ENCODE measurements at places on chromosomes 5 and 9.

GRCh38 chr5:76099286-76099702 lies 16.1 kb downstream of the SV2C start:
- no peak for DNase-seq

DNA sequence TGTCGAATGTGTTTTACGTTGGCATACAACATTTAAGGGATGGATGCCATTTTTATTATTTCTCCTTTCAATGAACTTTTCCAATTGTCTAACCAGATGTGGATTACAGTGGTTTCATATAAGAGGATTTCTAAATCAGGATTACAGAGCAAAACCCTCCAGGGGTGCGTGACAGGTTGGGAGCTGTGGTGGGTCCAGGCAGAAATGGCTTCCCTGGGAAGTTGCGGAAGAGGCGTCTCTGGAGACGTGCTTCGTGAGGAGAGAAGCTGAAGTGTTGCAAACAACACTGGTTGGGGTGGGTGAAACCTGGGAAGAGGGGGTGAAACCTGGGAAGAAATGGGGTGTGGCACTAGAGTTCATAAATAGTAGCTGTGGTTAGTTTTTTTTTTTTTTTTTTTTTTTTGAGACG lies 4.5 kb upstream of the RPL26L1 start:
- no peak for DNase-seq

GRCh38 chr5:135492319-135492626 lies 40.1 kb upstream of the TIFAB start:
- DNase-seq, result no peak

- DNase-seq, result no peak
These were observed 195.9 kb downstream of the RFK start for GRCh38 chr9:76198336-76198735.

- DNase-seq, result no peak
These were observed 40.2 kb downstream of the FBXW11 start for GRCh38 chr5:171966270-171966669.

DNA sequence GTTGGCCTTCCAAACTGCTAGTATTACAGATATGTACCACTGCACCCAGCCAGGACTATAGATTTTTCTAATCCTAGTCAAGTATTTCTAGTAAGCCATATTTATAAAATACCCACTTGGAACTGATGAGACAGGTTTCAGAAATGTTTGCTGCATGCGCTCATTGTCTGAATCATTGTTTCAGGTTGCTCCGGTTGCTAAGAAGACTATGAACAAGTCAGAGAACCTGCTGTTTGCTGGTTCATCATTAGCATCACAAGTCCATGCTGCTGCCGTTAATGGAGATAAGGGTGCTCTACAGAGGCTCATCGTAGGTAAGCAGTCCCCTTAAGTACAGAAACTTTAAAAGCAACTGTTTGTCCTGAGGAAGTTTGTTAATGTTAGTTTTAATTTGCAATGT lies 5.3 kb downstream of the INVS start:
- no peak for DNase-seq

DNA sequence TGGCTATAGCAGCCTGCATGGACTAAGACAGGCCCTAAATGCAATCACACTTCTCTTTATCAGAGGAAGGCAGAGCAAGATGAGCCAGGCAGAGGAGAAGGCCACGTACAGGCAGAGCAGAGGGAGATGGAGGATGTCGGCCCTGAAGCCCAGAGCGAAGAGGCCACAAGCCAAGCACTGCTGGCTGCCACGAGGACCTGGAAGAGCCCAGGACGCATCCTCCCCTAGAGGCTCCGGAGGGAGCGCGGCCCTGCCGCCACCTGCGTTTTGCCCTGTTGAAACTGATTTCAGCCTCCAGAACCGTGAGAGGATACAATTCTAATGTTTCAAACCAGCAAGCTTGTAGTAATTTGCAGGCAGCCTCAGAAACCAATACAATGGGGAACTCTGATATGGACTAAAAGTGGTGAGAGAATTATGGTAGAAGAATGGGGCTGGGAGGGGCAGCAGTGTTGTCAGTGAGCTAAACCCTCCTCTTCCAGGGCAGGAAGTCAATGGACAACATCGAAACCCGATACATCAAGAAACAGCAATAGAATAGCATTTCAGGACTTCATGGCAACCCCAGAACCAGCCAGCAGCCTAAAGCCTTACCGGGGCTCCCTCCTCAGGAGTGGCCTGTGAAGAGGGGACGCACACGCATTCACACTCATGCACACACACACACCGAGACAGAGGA lies 32.6 kb downstream of the ADAMTS2 start:
- no peak for DNase-seq

DNA sequence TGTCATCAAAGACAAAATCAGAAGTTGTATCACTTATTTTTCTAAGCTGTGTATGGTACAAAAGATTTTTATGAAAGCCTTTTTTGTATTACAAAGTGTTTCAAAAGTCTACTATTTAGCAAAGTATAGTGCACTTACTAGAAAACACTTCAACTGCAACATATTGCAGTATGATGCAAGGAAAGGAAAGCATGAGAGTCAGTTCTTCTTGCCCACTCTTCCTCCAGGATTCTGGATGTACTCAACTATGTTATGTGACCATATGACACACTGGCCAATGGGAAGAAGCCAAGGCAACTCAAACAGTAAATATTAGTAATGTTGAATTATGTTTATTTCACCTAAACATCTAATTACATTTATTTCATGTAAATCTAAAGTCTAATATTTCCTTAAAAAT lies 49.5 kb upstream of the TYRP1 start:
- no peak for DNase-seq

DNA sequence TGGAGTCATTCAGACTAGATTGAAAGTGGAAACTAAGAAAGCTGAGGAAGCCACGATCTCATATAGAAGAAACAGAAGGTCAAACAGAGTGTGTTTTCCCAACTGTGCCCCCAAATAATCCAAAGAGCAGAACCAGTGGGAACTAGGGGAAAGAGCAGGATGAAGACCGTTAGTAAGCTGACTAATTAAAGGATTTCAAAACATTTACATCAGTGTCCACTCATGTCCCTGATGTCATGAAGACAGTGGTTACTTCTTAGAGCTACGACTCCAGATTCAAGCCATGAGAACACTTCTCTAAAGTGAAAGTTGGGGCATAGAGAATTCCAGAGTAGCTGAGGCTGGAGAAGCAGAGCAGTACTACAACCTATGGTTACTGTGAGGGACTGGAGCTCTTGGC lies 119.6 kb upstream of the SLC12A2 start:
- no peak for DNase-seq

DNA sequence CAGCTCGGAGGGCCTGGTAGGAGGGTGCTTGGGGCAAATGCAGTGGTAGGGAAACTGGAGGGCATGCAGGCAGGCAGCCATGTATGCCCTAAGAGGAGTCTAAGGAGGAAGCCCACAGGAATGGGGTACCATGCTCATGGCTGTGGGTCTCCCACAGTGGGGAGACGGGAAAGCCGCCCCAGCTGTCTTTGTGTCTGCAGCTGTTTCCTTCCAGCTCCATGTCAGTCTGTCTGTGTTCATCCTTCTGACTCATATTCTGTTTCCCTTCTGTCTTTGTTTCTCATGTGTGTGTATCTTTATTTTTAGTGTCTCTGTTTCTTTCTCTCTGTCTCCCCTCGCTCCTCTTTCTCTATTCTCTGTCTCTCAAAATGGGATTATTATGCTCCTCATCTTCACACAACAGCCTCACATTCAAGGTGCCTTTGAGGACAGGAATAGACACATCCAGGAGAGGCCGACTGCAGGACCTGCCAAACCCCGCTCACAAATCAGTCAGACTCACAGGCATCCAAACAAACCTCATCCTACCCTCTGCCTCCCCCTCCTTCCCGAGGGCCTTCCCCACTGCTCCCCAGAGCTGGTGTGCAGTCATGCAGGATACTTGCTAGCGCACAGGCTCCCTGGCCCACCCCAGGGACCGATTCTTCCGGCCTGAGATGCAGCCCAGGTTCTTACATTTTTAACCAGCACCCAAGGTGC lies 68.4 kb upstream of the RARS1 start:
- no peak for DNase-seq

GRCh38 chr5:5364932-5365331 lies 57.5 kb upstream of the ICE1 start:
- DNase-seq, result no peak

GRCh38 chr9:115746496-115746895 lies 407.1 kb upstream of the PAPPA start:
- DNase-seq, result no peak

GRCh38 chr9:123784518-123784917 lies 145.4 kb downstream of the DENND1A start:
- DNase-seq, result no peak

- DNase-seq, result no peak
These were observed 3.9 kb downstream of the MEGF9 start for GRCh38 chr9:120710110-120710981.

- DNase-seq, result peak; percentile 72
These were observed 297.7 kb downstream of the PARP8 start for GRCh38 chr5:50963971-50964745.

GRCh38 chr5:37767961-37768360 lies 71.9 kb downstream of the GDNF start:
- DNase-seq, result no peak

DNA sequence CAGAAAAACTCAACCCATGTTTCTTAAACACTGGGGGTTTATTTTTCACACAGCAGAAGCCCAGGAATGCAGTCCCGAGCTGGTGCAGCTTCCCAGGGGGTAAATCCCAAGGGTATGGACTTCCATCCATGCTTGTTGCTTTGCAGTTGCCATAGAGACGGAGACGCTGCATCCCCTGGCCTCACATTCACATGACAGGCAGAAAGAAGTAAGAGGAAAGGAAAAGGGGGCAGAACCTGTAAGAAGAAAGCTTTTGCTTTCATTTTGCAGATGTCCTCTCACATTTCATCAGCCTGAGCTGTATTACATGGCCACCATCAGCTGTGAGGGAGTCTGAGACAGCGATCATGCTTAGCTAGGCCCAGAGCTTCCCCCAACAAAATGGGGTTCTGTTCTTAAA lies 321.0 kb downstream of the AGTPBP1 start:
- no peak for DNase-seq

DNA sequence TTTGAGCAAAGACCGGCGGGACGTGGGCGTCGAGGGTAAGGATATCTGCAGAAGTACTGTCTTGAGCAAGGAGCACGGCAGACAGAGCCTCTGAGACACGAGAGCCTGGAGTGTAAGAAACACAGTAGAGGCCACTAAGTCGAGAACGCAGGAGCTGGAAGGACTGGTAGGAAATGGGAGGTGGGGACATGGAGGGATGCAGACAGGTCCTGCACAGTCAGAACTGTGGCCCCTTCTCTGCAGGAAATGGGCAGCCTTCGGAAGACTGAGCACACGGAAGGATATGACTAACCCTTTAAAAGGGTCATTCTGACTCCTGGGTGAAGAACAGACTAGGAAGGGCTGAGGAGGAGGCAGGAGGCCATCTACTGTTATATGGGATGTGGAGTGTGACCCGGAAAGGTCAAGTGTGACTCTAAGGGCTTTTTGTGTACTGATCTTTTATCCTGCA lies 1.4 kb upstream of the CAMSAP1 start:
- DNase-seq, result no peak

GRCh38 chr5:138068742-138069600 lies 14.9 kb upstream of the WNT8A start:
- DNase-seq, result peak; percentile 70

- DNase-seq, result peak; percentile 22
These were observed 95.9 kb upstream of the TNC start for GRCh38 chr9:115213818-115214334.

GRCh38 chr5:152673601-152674000 lies 268.5 kb upstream of the NMUR2 start:
- no peak for DNase-seq

DNA sequence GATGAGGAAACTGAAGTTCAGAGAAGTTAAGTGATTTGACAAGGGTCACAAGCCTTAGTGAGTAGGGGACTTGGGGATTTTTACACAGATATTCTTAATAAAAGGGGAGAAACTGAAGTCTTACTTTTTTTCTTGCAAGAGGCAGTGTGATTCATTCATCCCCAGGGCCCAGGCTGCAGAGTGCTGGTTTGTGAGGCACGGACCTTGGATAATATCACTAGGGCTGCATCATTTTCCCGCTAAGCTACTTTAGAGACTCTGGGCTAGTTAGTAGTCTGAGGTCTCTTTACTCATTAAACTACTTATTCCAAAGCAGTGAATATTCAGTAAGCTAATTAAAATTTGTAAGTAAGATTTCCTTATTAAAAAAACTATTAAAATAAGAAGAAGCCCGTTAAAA lies 195.0 kb downstream of the PBX3 start:
- DNase-seq, result no peak

Measured in NCI-H345 (cell line).